ENCODE measurements at places on chromosomes 5 and 9.

DNA sequence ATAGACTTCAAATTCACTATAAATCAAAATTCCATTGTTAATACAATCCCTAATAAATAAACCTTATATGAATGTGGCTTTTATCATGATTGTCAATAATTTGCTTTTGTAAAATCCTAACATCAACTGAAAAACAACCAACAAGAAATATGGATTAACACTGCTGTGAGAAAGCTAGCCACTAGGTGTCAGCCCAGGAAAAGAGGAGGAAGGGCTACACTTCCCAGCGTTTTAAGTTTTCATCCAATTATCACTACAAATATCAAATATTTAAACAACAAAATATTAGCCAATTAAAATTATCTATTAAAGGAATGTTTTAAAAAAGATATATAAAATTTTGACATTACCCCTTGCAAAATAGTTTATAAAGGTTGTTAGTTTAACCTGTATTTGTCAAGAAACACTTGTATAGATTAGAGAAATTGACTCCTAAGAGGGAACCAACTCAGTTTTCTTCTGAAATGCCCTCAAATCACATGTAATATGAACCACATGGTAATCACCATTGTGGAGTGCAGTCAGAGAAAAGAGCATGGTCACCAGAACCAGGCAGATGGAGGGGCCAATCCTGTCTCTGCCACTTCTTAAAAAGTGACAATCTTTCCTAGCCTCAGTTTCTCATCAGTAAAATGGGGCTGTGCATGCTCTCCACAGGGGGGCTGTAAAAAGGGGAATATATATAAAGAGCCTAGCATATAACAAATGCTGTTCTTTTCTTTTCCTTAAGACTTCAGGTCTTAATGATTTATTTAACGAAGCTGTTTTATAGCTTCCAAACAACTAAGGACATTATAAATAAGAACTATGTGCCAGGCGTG is 188.2 kb downstream of the CRB2 start:
- no peak for DNase-seq

DNA sequence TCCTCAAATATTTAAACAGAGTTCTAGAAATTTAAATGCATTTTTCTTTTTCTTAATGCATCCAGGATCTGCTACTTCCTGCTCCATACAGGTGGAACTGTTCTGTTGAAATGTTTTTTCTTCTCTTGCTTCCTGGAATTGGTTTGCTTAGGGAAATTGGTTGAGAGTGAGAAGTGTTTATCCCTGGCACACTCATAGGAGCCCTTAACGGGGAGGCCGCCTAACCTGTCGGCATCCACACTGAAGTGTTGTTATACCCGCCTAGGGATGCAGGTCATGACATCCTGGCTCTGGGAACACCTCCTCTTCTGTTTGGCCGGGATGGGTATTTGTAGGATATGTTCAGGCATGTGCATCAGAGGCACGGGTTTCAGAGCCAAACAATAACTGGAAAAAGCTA is 239.7 kb downstream of the GADD45G start:
- no peak for DNase-seq

DNA sequence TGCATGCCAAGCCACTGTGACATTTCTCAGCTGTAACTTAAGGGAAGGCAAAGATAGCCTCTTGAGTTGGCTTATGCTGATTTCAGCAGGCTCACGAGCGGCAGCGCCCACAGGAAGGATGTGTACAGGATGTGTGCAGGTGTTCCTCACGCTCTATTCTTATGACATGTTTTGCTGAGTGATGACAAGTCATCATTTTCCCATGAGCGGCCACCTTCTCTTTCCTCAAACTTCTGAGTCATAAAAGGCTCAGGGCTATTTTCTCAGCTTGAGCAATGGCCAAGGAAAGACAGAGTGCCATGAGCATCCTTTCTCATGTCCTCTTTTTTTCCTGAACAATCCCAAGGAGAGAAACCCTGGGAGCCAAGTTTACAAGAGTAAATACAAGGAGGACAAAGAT is 365.9 kb downstream of the PLK2 start:
- DNase-seq = no peak

GRCh38 chr9:96021551-96022444 is 146.3 kb downstream of the ERCC6L2 start:
- DNase-seq = no peak

DNA sequence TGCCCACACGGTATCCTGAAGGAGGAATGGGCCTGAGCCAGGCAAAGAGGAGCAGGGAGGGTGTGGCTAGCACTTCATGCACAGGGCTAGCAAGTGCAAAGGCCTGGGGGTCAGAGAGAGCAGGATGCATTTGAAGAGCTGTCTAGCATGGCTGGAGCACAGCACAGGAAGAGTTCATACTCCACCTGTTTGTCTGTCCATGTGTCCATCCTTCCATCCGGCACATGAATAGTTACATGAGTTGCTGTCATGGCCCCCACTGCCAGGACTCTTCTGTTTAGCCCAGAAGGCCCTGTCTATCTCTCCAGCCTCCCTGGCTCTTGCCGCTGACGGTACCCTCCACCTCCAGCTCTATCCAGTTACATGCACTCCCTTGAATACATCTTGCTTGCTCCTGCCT is 17.1 kb downstream of the RGS3 start:
- no peak for DNase-seq

- no peak for DNase-seq
These were observed 152.9 kb downstream of the FRMD3 start for GRCh38 chr9:83385317-83385716.

GRCh38 chr5:86881493-86882090 is 263.9 kb downstream of the COX7C start:
- no peak for DNase-seq

- DNase-seq = no peak
These were observed 35.8 kb downstream of the VLDLR start for GRCh38 chr9:2657427-2657826.

DNA sequence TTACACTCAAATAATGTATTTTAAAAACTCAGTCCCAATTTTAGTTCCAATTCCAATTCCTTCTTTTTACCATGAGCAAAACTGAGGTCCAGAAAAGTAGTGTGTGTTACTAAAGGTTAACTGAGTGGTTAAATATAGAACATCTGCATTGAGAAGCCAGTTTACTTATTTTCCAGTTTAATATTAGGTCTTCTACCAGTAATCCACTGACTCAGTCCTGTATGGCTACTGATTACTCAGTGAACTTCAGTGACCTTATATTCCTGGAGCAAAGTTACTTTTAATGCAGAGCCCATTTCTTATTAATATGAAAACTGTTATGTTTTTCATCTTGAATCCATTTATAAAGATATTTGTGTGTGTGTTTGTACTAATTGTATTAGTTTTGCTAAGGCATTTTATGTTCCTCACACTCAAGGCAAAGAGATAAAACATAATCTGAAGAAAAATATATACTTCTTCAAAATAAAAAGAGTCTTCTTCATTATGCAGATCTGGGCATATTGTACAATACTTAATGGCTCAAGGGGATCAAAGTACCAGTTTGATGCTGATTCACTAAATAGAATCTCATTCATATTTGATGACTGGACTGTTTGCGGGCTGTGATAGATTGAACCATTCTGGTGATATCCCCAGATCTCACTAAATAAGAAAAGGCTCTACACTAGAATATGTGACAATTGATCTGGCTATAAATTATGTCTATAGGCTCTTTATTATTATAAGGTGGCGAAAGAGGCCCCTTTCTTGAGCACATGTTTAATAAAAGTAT is 60.8 kb downstream of the DMXL1 start:
- no peak for DNase-seq

DNA sequence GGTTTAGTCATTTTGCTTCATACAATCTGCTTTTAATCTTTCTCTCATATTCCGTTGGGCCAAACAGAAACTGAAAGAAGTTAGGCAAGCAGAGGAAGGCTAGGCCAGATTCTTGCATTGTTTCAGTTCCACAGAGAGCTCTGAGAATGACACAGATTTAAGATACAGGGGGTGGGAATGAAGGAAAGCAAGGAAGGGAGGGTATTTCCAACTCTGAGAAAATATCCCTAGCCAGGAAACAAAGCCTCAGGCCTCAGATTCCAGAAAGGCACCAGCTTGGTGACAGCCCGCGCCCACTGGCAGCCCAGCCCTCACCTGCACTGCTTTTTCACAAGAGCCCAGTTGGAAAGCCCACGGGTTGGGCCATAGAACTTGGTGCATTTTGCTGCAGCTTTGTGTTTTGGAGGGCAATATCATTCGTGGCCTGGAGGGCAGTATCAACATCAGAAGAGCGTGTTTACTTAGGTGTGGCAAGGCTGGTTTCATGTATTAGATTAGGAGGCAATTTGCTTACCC is 63.5 kb downstream of the ENC1 start:
- DNase-seq = no peak

GRCh38 chr5:160427607-160428006 is 6.0 kb downstream of the PTTG1 start:
- no peak for DNase-seq

DNA sequence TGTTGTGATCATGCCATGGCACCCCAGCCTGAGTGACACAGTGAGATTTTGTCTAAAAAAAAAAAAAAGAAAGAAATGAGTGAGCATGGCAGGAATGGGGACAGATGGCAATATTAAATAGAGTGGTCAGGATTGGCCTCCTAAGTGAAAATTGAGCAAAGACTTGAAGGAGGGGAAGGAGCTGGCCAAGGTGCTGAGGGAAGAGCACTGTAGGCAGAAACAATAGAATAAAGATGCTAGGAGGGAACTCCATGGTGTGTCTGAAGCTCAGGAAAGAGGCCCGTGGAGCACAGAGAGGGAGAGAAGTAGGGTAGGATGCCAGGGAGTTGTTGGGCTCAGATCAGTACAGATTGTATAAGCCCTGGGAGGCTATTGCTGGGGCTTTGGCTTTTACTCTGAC is 64.4 kb upstream of the PCAT7 start:
- no peak for DNase-seq

DNA sequence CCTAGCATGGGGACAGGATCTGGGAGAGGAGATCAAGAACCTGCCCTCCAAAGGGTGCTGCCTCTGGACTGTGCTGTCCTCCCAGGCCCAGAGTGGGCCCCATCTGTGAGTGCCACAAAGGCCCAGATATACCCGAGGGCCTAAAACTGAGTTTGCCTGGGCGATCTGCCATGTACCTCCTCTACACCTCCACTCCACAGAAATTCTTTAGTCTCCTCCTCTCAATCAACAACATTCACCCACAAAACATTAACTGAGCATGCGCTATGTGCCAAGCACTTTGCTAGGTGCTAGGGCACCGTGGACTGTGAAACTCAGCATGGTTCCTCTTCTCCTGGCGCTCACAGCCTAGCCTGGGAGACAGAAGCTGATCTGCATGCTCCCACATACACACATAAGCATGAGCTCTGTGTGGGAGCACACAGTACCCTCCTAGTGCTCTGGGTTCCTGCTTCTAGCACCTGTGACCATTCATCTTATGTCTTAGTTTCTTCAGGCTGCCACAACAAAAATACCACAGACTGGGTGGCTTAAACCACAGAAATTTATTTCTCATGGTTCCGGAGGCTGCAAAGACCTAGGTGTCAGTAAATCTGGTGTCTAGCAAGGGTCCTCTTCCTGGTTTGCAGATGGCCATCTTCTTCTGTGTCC is 82.0 kb upstream of the FSTL4 start:
- no peak for DNase-seq

- DNase-seq = no peak
These were observed 2.4 kb downstream of the FGFR4 start for GRCh38 chr5:177089127-177089526.

DNA sequence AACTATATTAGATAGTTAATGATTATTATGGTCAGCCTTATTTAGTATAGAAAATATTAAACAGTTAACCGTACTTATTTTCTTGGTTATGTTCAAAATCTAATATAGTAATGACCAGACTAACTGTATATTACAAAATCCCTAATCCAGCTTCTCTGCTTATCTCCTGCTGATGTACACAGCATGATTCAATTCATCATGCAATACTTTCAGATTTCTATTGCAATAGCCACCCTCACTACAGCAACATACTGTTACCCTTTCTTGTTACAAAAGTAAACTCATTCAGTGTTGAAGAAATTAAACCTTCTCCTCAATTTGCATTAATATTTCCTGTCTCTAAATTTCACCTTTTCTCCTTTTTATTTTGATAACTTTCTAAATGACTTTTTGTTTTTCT is 1375.0 kb upstream of the NUDT12 start:
- no peak for DNase-seq

DNA sequence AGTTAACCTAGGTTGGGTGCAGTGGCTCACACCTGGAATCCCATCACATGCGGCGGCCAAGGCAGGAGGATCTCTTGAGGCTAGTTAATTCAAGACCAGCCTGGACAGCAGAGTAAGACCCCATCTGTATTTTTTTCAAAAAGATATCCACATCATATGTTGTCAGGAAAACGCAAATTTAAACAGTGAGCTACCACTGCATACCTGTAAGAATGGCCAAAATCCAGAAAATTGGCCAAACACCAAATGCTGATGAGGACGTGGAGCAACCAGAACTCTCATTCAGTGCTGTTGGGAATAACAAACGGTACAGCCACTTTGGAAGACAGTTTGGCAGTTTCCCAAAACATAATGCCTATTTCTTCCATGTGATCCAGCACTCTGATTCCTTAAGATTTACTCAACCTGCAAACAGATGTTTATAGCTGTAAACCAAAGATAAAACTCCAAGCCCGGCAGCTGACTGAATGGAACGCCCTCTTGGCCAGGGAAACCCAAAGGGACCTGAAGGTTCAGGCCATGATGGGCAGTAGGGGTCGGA is 12.4 kb downstream of the CEL start:
- no peak for DNase-seq

DNA sequence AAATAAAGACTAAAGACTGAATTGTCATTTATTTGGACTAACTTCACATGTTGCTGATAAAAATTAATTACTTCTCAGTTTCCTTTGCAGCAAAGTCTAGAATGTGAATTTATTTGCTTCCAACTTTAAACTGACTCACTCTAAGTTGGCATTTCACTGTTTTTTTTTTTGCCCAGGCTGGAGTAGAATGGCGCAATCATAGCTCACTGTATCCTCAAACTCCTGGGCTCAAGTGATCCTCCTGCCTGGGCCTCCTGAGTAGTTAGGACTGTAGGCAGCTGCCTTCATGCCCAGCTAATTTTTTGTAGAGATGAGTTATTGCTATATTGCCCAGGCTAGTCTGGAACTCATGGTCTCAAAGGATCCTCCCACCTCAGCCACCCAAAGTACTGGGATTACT is 3.5 kb downstream of the CCNB1 start:
- DNase-seq = no peak

DNA sequence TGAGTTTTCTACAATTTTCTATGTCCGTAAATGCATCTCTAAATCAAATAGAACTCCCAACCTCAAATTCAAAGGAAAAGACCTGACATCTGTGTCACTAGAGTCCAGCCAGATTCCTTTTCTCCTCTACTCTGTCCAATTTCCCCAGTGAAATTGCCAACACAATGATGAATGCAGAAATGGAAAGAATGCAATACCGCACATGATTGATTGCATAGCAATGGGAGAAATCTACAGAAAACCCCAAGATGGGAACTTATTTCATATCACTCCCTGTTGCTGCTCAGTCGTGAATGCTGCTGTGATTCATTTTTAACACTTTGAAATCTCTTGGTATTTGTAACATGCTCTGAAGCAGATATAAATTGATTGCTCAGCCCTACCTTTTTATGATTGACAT is 355.1 kb upstream of the TUSC1 start:
- no peak for DNase-seq
